ENCODE measurements at places on chromosomes 6 and 20.
A peak's percentile ranks its signal among the peaks of the same experiment; 100 is the strongest.

DNA sequence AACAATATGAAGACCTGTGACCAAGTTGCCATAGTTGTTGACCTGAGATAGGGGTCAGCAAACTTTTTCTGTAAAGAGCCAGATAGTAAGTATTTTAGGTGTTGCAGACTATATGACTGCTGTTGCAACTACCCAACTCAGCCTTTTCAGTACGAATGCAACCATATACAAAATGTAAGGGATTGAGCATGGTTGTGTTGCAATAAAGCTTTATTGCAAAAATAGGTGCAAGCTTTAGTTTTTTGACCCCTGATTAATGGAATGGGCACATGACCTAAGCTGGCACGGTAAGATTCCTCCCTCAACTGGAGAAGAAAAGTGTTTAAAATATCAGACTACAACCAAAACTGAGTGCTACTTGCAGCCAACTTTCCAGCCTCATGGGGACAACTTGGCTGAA is 17.3 kb upstream of the EPM2A start:
- DNase-seq, result no peak

DNA sequence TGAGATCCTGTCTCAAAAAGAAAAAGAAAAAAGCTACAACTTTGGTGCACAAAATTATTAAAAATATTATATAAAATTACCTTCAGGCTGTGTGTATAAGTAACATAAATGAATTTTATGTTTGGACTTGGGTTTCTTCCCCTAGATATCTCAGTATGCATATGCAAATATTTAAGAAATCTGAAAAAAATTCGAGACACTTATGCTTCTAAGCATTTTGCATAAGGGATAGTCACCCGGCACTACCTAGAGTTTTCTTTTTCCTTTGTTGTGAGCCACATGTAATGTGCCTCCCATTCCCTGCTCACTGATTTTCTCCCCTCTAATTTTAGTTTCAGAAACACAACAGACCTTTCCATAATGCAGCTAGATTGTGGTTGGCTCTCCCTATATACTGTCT is 79.4 kb downstream of the NCOA3 start:
- DNase-seq, result no peak

DNA sequence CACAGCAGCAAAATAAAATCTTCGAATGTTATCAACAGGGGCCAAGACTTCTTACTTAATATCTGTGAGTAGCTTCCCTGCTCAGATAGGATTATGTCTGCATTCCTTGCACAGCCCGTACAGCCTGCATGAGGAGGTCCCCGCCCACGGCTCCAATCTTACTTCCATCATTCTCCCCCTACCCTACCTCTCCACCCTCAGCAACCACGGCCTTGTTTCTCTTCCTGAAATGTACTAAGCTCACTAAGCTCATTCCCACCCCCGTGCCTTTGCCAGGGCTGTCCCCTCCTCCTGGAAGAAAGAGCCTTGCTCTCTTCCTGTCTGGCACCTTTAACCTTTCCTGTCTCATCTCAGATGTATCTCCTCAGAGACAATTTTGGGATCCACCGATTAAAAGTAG is 120.4 kb downstream of the BCAS1 start:
- DNase-seq, result no peak

GRCh38 chr6:66865771-66866170 is 1158.7 kb upstream of the EYS start:
- DNase-seq, result no peak

DNA sequence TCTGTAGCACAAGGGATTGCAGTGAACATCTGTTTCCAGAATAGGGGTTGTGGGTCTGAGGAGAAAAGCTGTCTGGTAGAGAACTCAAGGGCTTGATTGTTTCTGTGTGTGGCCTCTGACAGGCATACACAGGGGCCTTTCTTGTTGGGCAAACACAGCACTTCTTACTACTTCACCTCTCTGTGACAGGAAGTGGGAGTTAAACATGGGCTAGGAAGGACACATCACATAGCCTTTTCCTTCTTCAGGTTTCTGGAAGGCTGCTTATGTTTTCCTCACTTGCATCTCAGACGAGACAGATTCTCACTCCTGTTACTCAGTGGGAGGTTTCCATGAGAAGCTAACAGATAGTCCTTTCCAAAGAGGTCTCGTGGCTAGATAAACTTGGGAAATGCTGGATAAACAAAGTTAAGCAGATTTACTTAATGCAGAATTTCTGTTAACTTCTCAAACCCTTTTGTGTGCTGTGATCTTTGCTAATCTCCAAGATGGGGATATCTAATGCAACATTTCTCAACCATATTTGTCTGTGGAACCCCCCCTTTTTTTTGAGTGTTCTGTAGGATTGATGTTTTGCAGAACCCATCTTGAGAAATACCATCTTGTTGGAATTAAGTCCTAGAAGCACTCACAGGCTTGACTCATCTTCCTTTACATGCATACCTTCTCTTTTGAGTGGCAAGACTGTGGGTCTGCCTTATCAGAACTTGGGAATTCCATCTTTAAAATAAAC is 41.9 kb upstream of the RNF8 start:
- no peak for DNase-seq

DNA sequence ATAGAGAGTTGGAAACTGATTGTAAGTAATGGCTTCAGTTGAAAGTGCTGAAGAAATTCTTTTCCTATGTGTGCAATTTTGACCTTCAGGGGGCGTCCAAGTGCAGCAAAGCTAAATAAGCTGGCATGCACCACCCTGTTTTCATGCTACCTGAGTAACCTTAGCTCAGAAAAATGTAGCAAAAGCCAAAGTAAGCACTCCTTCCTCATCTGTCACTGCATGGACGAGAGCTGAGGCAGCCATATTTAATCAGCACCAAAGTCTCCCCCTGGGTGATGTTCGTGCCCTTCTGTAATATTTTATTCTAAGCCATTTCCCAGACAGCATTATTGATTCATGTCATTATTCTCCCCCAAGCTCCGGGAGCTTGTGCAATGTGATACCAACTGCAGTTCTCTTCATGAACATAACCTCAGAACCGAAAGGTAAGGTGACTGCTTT is 123.1 kb downstream of the RPS12 start:
- DNase-seq, result no peak

DNA sequence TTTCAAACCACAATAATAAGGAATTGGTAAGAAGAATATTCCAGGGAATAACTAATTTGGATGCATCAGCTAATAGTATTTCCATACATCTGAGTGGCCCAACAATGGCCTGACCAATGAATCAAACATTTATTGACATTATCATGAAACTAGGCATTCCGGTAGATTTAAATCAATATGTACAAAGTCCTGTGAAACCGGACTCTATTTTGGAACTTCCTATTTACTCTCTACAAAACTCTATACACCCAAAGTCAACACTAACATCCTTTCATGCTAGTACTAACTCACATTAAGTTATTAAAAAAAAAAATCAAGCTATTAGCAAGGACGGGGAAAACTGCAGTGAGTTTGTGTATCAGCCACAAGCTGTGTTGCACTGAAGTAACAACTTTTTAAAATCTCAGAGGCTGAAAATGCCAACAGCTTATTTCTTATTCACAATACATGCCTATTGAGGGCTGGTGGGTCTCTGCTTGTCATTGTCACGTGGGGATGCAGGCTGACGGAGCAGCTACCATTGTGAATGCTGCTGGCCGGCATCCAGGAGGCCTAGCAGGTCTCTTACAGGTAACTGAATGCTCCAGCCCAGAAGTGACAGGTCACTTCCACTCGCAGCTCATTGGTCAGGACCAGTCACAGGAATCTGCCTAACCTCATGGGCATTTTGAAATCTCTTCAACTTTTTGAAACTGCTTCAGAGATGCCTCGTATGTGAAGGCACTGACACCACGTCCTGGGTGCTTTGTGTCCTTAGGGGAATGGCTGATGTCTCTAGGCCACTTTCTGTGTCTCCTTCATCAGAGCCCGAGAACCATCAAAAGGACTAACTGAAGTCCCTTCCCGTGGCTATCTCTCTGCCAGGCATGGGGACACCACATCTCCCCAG is 76.3 kb downstream of the SLC22A23 start:
- no peak for DNase-seq

- peak; percentile 74 for DNase-seq
Measured at GRCh38 chr6:15505463-15505918, 157.3 kb downstream of the DTNBP1 start.

- no peak for DNase-seq
Measured at GRCh38 chr6:167872538-167873210, 46.0 kb downstream of the AFDN start.

GRCh38 chr6:168385037-168385759 is 55.8 kb upstream of the SMOC2 start:
- DNase-seq, result peak; percentile 36

DNA sequence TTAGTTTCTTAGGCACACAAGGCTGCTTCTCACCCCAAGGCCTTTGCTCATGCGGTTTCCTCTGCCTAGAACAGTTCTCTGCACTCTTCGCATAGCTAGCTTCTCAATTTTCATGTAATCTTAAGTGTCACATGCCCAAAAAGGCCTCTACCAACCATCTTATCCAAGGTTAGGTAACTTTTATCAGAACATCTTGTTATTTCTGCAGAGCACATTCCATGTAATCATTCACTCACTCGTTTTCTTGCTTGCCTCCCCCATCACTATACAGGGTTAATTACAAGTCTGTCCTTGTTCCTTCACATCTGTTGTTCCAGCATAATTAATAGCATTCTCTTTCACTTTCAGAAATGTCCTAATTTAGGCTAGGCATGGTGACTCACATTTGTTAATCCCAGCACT is 53.8 kb downstream of the NCOA6 start:
- DNase-seq, result no peak

DNA sequence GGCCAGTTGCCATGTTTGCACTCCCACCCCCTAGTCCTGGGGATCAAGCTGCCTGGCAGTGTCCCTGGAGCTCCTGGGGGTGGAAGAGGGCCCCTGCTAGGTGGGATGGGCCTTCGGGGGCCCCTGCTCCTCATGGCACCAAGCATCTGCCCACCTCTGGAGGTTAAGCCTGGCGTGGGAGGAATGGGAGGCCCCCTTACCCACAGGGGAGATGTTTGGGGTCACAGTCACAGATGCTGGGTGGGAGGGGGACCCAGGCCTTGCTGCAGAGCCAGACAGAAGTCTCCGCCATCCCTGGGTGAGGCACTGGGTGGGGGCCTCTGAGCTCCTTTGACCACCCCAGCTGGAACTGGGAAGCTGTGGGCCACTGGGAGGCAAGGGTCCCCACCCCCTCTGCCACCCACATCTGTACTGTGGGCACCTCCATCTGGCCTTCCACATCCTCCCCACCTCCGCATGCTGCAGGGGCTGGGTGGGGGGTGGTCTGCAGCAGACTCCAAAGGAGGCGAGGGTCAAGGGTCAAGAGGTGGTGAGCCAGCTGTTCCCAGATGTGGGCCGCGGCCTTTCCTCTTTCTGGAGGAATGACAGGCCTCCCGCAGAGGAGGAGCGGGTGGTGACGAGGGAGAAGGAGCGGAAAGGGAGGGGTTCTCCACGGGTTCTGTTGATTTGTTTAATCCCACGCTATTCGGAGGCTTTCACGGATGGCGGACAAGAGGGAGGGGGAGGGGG is 41.5 kb downstream of the YTHDF1 start:
- DNase-seq, result no peak

DNA sequence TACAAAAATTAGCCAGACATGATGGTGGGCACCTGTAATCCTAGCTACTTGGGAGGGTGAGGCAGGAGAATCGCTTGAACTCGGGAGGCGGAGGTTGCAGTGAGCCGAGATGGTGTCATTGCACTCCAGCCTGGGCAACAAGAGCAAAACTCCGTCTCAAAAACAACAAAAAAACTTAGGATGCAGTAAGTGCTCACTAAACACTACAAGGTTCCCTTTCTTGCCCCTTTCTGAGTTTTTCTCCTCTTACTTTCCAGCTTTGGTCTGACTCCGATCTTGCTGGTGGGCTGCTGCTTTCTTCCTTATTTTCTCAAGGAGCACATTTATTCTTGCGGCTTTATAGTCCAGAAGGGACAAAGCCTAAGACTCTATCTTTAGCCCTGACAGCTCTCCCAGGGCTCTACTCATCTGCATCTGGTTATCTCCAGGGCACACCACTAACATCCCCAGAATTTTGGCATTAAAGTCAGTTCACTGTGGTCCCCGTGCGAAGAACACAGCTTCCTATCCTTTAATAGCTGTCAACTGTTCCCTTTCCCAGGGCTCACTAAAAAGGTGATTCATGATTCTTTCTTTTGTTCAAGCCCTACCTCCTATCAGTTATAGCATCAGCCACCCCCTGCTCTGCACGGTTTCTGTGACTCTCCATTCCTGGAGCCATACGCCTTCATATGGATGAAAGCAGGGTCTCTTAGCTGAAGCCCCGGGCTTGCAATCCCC is 17.1 kb upstream of the RPN2 start:
- no peak for DNase-seq

- no peak for DNase-seq
Measured at GRCh38 chr6:14174996-14175395, 57.4 kb downstream of the CD83 start.

DNA sequence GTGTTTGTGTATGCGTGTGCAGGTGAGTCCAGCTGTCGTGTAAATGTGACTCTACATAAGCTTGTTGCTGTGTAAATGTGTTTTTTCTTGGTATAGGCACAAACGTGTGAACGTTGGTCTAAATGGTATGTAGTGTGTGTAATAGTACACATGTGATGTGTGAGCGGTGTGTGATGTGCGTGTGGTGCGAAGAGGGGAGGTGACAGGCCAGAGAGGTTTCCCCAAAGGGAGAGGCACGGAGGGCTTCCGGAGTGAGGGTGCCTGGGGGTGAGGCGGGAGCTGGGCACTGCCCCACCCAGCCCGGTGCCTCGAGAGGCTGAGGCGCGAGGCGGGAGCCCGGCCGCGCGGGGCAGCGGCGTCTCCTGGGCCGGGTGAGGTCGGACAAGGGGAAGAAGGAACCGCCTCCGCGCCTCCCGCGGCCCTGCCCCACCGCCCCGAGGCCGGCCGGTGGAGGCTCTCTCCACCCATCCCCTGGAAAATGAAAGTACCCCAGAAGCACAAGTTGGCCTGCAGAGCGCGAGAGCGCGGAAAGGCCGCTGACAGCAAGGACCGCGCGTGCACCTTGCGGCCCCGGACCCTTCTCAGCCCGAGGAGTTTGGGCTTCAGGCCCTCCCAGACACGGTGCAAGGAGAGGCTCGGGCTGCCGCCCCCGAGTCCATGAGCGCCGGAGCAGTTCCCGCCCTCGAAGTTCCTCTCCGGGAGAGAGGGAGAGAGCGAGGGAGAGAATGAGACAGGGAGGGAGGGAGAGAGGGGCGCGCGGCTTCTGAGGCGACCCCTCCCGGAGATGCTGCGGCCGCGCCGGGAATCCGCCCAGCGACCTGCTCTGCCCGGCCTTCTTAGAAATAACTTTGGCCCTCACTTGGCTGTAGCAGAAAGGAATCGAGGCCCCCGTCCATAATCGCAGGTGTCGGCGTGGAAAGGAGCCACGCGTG is 43.2 kb upstream of the OSTM1 start:
- DNase-seq, result peak; percentile 89

DNA sequence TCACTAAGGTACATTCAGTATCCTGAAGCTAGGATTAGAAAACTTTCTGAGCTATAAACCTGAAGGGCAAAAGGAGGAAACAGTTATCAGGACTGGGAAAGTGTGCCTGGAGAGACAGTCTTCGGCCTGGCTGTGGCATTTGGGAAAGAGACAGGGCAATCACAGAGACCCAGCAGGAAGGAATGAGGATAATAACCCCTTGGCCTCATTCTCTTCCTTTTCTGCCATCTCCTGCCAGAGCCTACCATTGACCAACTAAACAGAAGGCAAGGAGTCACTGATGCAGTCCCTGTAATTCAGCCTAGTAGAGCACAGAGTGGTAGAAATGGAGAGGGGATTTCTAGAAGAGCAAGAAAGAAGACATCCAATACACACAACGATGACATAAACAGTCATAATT is 359.4 kb downstream of the HDGFL1 start:
- DNase-seq, result no peak

GRCh38 chr6:5135788-5136376 is 50.7 kb downstream of the PPP1R3G start:
- no peak for DNase-seq

- no peak for DNase-seq
Measured at GRCh38 chr20:16050366-16050765, 522.9 kb downstream of the KIF16B start.

- no peak for DNase-seq
Measured at GRCh38 chr6:132314432-132314831, 86.8 kb downstream of the MOXD1 start.
